NCI-H446 (cell line): ENCODE measurements at places on chromosomes 6 and 20.

- DNase-seq: no peak
Measured at GRCh38 chr6:4687989-4688947, 87.9 kb upstream of the CDYL start.

DNA sequence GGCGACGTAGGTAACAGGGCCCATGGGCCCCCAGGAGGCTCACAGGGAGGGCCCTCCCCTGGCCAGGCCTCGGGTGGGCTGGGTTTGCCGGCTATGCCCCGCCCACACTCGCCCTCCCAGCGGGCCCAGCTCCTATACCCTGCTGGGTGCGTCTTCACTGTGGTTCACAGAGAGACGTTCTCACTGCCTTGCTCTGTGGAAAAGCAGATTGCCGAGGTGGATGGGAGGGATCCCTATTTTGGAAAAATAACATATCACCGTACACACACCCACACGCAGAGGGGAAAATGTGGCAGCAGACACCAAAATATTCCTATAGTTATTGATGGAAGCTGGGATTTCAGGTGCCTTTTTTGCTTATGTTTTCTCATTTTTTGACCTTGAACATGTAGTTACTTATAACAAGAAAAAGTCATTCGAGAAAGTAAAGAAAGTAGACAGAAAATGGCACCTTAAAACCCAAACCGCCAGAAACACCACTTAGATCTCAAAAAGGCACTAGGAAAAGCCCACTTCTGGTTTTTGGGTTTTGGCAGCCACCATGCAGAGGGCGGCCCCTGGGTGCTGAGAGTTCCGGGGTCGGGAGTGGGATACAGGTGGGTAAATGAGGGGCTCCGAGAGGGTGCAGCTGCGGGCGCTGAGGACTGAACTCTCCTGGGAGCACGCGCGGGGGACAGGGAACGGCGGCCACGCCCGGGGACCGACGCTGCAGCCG is 49.4 kb downstream of the TMEM242 start:
- no peak for DNase-seq

GRCh38 chr20:39458452-39458851 is 496.3 kb downstream of the DHX35 start:
- no peak for DNase-seq

DNA sequence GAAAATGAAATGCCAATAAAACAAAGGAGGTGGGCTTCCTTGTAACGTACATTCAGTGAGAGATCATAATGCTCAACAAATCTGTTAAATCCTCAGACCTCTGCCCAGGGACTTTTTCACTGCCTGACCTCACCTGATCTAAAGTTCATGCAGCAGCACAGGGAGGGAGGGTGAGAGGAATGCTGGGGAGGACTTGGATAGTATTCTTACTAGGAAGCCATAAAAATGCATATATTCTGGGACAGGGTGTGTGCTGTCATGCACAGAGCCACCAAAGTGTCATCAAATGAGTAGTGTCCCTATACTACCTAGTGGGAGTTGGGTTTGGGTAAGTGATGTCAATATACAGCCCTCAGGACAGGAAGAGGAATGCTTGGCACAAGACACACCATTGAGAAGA is 32.6 kb downstream of the CLIC5 start:
- DNase-seq: no peak

- no peak for DNase-seq
Measured at GRCh38 chr6:119326291-119327005, 23.1 kb downstream of the MAN1A1 start.

DNA sequence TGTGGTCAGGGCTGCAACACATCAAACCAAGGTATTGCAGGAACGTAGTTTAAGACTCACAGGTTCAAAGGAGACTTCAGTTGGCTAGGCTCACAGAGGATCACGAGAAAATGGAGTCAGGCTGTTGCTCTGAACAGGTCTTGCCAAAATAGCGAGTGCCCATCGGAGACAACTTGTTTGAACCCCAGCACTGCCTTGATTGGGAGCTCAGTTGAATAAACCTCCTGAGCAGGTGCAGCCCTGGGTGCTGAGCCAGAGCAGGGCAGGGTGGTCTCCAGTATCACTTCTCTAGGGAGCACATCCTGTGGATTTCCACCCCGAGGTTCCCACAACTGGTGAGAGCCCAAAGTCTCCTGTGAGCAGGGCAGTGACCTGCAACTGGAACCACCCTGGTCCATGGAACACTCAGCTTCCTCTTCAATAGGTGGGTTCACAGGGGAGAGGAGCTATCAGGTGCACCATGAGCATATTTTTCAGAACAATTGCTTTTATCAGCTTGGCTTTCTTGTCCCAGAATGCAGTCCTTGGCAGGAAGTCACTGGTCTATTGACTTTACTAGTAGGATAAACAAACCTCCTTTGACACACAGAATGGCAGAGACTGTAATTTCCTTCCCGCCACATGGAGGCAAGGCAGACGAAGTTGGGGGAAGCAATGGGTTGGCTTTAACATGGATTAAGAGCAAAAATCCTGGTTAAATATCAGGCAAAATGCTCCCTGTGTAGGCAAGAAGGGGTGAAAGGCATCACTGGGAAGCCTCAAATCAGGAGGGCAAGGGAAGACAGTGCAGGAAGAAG is 267.7 kb upstream of the FOXQ1 start:
- DNase-seq: no peak

DNA sequence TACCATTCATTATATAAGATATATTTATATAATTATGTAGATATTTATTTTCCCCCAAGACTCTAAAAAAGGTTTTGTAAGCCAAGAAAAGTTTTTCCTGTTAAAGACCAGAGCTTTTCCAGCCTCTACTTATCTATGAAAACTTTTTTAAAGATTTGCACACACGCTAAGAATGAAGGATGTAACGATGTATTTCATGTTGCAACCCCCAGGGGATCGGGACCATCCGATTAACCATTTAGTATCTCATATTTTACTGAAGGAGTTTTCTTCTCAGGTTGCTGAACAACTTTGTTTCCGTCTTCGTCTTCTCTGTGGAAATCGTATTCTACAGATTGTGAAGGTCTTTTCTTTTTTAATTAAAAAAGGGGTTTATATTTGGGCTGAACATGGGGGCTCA is 70.0 kb upstream of the SASH1 start:
- DNase-seq: no peak

DNA sequence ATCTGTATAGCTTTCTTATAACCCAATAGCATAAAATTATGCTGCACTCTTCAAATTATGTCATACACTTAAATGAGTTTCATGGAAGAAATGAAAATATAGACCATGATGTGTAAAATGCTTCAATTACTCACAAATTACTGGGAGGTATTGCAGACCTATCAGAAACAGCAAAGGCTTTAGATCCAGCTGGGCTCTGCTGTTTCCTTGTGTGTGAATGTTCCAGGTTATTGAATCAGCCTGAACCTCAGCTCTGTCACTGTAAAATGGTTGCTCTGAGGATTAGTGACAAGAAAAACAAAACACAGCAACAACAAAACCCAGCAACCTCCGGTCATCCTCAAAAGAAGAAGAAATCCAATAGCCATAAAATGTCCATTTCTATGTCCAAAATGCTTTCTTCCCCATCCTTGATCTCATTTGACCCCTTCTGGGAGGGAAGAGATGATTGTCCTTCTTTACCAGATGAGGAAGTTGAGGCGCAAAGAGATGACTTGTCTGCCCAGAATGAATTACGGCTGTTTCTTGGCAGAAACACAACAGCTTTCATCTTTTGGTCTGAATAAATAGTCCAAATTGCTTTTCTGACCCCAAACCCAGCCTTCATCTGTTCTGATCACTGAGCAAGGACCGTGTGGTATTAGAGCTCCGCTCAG is 42.2 kb upstream of the TGM6 start:
- DNase-seq: no peak

DNA sequence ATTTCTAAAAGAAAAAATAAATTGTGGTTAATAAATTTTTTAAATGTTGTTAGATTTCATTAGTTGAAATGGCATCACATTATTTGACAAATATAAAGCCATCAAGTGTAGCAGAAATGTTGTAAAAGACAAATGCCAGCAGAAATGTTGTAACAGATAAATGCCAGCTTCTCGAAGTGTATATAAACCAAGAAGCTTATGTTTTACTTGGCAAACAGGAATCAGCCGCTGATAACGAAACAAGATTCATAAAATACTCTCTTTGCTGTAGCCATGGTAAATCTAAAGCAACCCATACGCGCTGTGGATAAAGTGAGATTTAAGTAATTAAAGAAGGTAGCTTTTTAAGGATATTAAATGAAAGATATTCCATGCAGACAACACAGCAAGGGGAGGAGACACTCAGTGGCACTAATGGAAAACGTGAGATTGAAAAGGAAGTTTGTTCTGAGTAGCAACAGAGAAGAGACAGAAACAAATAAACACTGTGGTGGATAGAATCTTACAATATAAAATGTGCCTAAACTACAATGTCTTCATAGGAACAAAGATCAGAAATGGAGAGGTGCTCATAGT is 29.6 kb downstream of the BTBD9 start:
- no peak for DNase-seq

DNA sequence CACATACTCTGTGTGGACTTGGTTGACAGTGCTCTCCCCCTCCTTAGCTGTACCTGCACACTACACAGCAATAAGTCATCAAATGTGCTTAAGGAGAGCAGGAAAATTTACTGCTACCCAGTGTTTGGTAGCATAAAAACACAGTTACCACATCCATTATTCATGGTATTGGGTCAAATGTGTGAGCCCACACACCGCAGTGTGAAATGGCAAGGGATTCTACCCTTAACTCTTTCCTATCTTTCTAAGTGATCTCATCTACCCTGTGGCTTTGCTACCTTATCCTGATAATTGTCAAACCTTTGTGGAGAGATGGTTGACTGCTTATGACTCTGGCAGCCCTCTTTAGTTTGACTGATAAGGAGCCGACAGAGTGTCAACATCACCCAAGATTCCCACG is 47.6 kb downstream of the STX11 start:
- DNase-seq: no peak

GRCh38 chr6:158831571-158831970 is 12.4 kb upstream of the EZR start:
- DNase-seq: no peak

DNA sequence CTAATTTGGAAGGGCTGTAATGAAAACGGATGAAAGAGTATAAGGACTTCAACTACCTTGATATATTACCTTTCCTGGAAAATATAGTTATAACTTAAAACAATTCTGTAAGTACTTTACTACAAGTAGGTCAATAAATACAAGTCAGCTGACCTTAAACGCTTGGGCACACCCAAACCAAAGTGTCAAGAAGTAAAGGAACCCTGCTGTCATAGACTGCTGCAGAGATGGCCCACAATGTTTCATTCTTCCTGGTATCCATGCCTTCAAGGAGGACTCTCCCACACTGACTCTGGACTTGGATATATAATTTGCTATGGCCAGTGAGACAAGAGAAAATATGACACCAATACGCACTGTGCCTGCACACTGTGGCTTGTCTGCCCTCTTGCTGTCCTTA is 132.0 kb downstream of the LAMP5 start:
- DNase-seq: no peak

GRCh38 chr6:166579237-166579850 is 7.1 kb downstream of the RAMACL start:
- no peak for DNase-seq

GRCh38 chr20:17558154-17558940 is 11.5 kb upstream of the DSTN start:
- DNase-seq: peak; percentile 53

DNA sequence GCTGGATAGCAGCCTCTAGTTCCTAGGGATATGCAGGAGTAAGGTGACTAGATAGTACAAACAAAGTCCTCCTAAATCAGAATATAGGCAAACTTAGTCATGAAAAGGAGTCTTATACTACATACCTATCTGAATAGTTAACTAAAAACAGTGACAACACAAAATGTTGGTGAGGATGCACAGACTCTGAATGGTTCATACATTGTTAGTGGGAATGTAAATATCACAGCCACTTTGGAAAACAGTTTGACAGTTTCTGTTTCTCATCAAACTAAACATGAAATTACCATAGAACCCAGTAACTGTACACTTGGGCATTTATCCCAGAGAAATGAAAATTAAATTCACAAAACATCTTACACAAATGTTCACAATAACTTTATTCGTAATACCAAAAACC is 17.2 kb downstream of the NFS1 start:
- DNase-seq: no peak

GRCh38 chr20:53309515-53309914 is 284.1 kb downstream of the ZNF217 start:
- no peak for DNase-seq

DNA sequence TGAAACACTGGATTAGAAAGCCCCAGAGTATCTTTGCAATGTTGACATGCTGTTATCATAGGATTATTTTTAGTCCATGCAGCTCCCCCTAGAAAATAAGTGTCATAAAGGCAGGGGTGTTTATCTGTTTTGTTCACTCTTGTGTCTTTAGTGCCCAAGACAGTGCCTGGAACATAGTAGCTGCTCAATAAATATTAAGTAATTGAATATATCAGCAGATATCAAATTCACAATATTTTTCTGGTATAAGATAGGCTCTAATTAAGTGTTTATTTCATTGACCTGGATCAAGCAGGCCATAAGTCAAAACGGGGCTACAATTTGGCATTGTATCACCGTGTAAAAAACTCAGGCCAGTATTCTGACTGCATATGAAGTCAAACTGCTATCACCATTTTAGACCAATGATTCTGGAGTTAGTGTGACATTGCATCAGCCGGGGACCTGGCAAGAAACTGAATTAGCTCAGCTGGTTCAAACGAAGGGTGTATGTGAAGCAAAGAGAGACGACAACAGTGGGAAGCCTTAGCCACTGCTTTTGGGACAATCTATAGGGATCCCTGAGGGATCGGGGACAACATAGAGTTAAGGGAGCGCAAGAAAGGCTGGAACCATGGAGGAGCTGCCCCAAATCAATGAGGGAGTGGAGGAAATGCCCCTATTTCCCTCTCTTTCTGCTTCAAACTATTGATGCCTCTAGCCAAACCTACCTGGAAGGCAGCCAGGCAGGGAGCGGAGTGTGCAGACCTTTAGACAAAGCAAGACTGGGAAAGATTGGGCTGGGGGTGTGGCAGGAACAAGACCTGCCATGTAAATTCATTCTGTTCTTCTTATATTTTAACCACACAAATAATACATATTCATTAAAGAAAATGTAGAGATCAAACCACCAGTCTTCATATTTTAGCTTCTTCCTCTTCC is 112.2 kb downstream of the PLEKHG1 start:
- DNase-seq: no peak

DNA sequence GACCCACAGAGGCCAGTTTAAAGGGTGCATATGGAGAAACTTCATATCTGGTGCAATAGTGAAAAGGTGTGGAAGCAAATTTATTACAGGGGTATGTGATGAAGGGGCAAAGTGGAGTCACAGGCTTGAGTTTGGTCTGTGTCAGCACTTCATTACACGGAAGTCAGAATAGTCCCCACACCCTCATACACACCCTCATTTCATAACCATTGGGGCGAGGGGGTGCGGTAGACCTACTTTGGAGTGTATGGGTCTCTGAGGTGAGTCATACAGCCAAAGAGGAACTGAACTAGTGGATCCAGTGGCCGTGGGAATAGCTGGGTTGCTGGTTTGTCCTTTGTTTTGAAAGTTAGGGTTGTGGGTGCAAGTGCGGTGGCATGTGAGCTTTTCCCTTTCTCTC is 3.3 kb downstream of the TM9SF4 start:
- DNase-seq: no peak

DNA sequence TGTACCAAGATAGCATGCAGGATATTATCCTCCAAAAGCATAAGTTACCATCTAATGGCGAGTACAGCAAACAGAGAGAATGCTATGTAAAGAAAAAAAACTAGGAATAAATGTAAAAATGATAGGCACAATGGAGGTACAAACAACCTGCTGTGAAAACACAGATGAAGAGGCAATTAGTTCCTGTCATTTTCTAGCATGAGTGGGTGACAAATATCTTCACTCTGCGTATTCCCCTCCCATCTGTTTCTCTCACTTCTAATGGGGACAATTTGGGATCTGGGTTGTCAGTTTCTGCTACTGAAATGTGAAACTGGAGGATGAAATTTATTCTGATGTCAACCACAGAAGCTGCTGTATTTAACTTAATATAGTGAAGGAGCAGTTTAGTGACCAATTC is 11.7 kb upstream of the PTPRK start:
- no peak for DNase-seq
